CD8-positive, alpha-beta memory T cell (primary cell): ENCODE measurements at places on chromosomes 16 and 17.

DNA sequence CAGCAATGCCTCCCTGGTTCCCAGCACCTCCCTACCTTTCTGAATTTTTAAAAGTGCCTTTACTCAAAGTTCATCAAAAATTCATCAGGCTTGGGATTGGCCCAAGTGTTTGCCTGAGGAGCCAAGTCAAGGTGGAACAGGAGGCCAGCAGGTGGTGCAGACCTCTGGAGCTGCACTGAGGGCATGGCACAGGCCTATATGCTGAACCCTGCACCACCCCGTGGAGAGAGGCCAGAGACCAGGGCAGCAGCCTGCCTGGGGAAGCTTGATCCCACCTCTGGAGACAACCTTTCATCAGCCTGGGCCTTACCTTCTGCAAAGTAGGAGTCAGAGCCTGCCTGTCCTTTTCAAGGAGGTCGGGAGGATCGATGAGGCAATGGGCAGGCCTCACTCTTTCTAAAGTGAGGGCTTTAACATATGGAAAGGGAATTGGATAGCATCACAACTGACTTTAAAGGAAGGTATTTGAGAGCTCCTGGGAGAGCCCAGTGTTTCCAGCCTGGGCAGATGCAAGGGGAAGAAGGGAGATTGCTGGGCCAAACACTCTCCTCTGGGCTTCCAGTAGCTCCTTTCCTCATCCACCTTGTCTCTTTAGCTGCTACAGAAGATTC is 31.8 kb upstream of the TMEM132E start:
- no peak for DNase-seq

- no peak for DNase-seq
Measured at GRCh38 chr17:64001091-64001579, 3.0 kb downstream of the PRR29 start.

- DNase-seq = no peak
Measured at GRCh38 chr16:89292443-89293078, 75.1 kb downstream of the ZNF778 start.

- DNase-seq = no peak
Measured at GRCh38 chr17:48100160-48100559, 1.1 kb downstream of the CBX1 start.

DNA sequence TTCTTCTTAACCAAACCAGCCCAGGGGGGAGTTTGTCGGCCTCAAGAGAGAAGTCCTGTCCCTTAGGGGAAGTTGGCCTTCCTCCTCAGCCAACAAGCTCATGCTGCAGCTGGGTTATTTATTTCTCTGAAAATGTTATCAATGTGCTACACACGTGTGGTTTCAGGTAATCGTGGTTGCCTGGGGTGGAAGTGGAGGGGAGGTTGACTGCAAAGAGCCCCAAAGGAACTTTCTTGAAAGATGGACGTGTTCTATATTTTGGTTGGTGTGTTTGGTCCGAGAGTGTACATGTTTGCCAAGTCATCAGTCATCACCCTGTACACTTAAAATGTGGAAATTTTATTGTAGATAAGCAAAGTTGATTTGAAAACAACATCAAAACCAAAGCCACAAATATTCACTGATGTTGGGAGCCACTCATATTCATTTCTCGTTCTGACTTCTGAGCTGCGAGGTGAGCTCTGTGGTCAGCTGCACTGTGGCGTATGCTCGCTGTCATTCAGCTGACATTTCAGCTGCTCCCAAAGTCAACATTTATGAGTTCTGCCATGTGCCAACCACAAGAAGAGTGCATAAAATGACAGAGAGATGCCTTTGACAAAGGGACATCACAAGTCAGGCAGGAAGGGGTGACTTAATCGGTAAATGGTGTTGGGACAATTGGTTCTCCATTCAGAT is 26.5 kb upstream of the ADGRG1 start:
- peak; percentile 80 for DNase-seq

GRCh38 chr16:57072616-57073275 is 19.6 kb upstream of the CPNE2 start:
- DNase-seq = no peak

- no peak for DNase-seq
Measured at GRCh38 chr17:35185849-35186248, 8.3 kb downstream of the SLC35G3 start.

- DNase-seq = no peak
Measured at GRCh38 chr17:81821603-81822311, 11.3 kb downstream of the MCRIP1 start.

DNA sequence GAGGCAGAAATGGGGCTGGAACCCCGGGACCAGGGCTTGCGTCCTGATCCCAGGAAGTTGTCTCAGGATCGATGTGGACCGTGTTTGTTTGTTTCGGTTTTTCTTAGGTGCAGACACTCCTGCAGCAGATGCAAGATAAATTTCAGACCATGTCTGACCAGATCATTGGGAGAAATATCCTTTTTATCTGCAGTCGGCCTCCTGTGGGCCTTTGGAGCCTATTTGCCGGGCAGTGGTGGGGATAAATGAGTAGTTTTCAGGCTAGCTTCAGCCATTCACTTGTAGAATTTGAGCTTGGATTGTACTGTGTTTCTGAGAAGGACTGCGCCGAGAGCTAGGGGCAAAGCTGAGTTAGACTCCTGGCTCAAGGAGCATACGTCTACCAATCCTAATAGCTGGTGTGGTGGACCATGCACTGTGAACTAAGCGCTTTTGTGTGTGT is 816 bp downstream of the HSBP1 start:
- no peak for DNase-seq

DNA sequence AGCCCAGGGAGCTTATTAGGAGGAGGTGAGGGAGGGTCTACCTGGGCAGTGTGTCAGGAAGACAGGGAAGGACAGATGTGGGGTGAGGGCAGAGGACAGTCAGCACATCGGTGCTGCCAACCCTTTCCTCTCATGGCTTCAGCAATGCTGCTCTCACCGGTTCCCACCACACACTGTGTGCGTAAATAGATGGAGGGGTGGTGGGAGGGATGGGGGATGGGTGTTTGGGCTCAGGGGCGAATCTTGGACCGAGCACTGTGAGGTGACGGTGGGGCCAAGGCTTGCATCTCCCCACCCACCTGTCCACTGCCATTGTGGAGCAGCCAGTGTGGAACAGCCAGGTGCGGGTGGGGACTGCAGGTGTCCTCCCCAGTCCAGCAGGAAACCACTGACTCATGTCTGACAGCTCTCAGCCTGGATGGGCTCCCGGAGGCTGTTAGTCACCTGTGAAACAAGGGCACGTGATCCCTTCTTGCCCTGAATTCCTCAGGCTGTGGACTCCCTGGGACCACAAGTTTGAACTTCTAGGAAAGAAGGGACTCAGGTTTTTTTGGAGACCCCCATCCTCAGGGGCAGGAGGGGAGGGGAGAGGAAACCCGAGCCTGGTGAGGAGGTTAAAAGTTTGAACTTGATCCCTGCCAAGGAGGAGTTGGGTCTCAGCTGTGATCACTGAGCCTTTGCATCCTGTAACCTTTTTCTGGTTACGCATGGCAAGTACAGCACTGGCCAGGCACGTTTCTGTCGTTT is 42.7 kb upstream of the SMPD3 start:
- DNase-seq = no peak

- DNase-seq = no peak
Measured at GRCh38 chr16:62059527-62059926, 23.3 kb upstream of the CDH8 start.

GRCh38 chr17:53471514-53471913 is 351.2 kb upstream of the KIF2B start:
- DNase-seq = no peak

DNA sequence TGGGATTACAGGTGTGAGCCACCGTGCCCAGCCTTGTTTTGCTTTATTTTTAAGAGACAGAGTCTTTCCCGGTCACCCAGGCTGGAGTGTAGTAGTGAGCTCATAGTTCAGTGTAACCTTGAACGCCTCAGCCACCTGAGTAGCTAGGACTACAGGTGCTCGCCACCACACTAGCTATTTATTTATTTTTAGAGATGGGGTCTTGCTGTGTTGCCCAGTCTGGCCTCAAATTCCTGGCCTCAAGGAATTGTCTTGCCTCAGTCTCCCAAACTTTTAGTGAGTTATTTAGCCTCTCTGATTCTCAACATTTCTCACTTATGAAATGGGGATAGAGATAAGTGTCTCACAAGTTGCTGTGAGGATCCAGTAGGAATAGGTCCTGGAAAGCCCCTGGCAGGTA is 21.7 kb downstream of the FZD2 start:
- DNase-seq = no peak

DNA sequence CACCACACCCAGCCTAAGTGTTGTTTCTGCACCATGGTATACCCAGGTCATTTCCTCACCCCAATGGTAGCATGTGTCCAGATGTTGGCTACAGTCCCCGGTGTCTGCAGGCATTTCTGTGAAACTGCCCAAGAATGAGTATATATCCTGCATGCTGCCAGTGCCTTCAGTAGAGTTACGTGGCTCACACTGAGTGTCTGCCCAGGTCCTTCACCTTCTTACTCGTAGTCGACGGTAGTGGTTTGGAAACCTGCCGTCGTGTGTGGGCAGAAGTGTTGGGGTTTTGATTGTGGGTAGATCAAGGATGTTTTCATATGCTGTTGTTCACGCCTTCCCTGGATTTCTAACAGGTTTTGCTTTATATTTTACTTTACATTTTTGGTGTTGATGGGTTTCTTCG is 16.8 kb downstream of the TCF25 start:
- DNase-seq = no peak

DNA sequence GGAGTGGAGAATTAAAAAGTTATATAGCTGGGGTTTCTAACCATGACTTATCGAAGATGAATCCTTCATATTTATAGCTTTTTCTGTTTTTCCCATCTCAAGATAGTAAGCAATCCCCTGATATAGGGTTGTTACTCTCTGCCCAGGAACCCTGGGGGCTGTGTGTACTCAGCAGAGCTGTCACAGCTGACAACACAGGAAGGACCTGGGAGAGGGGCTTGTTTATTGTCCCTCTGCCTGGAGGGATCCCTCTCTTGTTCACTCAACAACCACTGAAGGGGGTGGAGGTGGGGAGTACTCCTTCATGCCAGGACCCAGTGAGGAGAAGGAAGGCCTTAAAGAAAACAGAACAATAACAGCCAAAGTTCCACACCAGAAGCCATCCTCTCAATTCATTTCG is 19.8 kb downstream of the ASIC2 start:
- no peak for DNase-seq

DNA sequence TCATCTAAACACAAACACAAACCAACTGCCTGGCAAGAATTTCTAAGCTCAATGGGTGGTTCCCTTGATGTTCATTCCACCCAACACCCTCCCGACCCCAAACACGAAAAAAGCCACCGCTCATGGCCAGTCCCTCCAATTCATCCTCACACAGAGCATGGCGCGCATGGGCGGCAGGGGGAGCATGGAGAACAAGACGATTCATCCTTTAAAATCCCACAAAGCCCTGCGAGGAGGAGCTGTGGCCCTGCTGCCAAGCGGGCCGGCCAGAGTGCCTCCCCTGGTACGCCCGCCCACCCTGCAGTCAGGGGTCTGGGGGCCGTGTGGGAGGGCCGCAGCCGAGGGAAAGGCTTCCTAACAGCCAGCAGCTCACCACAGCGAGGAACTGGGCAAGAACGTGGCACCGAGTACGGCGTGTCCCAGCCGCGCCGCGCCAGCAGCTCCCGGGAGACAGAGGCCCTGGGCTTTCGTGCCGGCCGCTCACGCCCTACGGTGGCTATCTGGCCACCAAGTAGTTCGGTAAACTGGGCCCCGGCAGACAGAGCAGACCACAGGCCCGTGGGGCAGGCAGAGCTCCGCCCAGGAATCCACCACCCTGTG is 60.9 kb downstream of the KLHDC4 start:
- DNase-seq = no peak

DNA sequence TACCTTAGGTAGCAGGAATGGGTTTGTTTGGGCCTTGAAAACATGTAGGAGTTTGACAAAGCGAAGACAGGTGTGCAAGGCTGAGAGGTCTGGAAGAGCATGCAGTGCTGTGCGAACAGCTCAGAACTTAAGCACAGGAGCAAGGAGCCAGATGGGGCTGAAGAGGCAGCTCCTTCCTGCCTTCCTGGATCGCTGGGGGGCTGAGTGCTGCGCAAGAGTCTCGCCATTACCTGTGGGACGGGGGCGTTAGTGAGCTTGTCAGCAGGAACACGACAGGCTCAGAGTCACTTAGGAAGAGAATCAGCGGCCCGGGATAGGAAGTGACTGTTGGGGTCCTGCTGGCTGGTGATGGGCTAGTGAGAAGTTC is 464 bp upstream of the MRM1 start:
- DNase-seq = no peak

DNA sequence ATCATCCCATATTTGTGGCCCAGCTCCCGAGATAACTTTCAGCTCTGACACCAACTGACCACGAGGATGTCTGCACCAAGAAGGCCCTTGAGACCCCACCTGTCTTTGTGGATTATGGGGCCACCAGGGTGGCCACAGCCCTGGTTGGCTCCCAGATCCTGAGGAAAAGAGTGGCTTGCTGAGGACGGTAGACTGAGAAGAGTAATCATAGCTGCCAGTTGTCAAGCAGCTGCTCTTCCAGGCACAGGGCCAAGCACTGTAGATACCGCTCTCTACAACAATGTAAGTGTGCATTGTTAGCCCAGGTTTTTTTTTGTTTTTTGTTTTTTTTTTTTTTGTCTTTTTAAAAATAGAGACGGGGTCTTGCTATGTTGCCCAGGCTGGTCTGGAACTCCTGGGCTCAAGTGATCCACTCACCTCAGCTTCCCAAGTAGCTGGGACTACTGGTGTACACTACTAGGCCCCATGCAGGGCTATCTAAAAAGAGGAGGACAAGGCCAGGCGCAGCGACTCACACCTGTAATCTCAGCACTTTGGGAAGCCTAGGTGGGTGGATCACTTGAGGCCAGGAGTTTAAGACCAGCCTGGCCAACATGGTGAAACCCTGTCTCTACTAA is 9.6 kb downstream of the ZNF205 start:
- DNase-seq = no peak

DNA sequence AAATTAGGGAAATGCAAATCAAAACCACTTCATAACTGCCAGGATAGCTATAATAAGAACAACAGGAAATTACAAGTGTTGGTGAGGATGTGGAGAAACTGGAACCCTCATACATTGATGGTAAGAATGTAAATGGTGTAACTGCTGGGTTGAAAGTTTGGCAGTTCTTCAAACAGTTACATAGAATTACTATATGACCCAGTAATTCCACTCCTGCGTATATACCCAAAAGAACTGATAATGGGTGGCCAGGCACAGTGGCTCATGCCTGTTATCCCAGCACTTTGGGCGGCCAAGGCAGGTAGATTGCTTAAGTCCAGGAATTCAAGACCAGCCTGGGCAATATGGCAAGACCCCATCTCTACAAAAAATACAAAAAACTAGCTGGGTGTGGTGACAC is 4.5 kb upstream of the CMTM4 start:
- no peak for DNase-seq
